Stimulated activated CD8-positive, alpha-beta memory T cell treated with anti-CD3 and anti-CD28 coated beads, Interleukin-2, amount 100 ng/mL, for 1 hour (primary cell): ENCODE measurements at places on chromosomes 4 and X.

- no peak for DNase-seq
These were observed 116.8 kb downstream of the NAA11 start for GRCh38 chr4:79209081-79209480.

GRCh38 chr4:90074322-90074886 is 52.8 kb upstream of the CCSER1 start:
- DNase-seq: no peak

GRCh38 chr4:173293663-173294062 is 40.5 kb downstream of the HMGB2 start:
- no peak for DNase-seq

- no peak for DNase-seq
These were observed 52.3 kb downstream of the MEPE start for GRCh38 chr4:87884976-87885549.
